ENCODE measurements at places on chromosomes 1 and 21. TPM values are rescaled to one million over a fixed set of nuclear protein-coding genes. Genes with fewer than 3 reads are reported as not detected.

OR2G6 gene
- total RNA-seq = not detected

DNA sequence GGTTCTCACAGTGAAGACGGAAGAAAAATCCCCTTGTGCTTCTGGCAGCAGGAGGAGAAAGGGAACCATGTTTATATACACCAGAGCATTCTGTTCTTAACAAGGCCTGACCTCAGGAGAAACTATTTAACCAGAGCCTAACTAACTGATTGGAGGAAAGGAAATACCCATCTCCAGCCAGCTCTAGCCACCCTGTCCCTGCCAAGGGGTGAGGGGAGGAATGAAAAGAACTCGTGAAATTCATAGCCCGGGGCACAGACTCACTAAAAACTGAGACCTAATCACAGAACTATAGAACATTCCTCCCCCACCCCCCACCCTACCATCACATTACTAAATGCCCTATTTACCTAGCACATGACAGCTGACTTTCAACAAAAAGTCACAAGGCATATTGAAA lies 65.0 kb downstream of the KCNH1 start:
- peak; percentile 36 for DNase-seq

DNA sequence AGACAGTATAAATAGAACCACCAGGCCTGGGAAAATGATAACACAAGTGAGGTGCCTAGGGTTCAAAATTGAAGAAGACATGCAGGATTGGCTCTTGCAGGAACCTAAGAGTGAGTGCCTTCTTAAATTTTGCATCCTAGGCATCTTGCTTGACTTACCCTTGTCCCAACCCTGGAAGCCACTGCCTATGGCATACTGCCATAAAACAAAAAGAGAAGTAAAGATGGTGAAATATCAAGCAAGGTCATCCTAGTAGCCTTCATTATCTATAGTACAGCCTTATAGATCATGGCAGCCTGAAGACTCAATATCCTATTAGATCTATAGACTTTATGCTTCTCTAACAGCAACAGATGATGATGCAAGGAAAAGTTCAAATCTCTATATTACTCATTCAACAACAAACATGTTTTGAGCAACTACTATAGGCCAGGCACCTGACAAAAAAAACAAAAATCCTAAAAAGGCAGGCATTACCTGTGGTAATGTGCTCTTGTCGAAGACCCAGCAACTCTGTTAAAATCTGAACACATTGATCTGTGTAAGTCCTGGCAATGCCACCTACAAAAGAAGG lies 6.3 kb downstream of the AP4B1 start:
- no peak for DNase-seq

DNA sequence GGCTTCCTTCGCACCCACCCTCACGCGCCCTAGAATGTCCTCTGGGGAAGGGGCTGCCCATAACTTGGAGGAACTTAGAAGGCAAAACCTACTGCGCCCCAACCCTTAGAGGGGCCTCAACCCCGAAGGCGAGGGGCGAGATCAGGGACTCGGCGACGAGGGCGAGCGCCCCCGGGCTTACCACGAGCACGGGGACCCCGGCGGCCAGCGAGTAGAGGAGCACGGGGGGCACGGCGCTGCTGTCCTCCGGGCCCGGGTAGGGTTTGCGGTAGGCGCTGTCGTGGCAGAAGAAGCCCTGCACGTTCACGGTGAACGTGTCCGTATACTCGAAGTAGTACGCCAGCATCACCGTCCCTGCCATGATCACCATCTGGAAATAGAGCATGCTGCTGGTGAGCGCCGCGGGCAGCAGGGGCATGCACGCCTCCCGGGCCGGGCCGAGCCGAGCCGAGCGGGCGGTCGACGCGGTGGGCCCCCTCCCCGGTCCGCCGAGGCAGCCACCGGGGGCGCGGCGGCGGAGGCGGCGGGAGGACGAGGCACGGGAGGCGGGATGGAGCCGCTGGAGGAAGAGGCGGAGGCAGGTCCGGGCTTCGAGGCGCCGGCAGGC lies 304 bp downstream of the PLPPR5 start:
- DNase-seq = no peak

DNA sequence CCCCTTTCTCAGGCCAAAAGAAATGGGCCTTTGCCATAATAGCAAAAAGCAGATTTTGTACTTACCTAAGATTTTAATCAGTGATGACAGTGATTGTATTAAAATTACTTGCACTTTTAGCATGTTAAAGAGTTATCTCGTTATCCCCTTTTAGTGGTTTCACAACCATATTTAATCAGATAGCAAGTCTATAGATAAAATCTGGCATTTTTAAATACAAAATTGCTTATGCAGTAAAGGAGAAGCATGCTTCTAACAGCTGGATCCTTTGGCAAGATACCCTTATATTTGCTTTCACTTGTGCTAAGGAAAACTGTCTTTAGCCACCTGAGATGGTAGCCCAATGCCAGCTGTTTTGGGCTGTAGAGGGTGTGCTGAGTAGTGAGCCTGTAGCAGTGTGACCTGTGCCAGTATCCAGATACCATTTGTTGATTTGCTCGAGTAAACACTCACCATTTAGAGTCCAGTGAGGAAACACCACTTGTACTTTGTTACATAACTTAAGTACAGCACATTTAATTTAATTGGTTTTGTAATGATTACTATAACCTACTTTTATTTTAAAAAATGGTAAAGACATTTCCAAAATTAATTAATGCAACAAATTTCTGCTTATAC lies 314.4 kb upstream of the ZP4 start:
- DNase-seq = no peak

GRCh38 chr1:204128964-204129896 lies 22.6 kb downstream of the ETNK2 start:
- no peak for DNase-seq

NGF gene
- total RNA-seq = 2.0 TPM
